Endodermal cell (in vitro differentiated cells): ENCODE measurements at places on chromosomes 11 and 22. TPM values are rescaled to one million over a fixed set of nuclear protein-coding genes. Genes with fewer than 3 reads are reported as not detected.

TYMP gene
- 0.93 to 2.6 TPM (median 1.2 TPM) in 3 replicates for total RNA-seq

FREY1 gene
- 1.5 and 2.0 TPM in 2 replicates for total RNA-seq

GRCh38 chr11:45262900-45263299 lies 23.2 kb downstream of the SYT13 start:
- no peaks in the 10 kb centered on the region for H3K27me3 ChIP-seq
- no peaks in the 10 kb centered on the region for H3K36me3 ChIP-seq
- no peaks in the 10 kb centered on the region for H3K4me1 ChIP-seq
- no peak overlapping the region for H3K27ac ChIP-seq

DNA sequence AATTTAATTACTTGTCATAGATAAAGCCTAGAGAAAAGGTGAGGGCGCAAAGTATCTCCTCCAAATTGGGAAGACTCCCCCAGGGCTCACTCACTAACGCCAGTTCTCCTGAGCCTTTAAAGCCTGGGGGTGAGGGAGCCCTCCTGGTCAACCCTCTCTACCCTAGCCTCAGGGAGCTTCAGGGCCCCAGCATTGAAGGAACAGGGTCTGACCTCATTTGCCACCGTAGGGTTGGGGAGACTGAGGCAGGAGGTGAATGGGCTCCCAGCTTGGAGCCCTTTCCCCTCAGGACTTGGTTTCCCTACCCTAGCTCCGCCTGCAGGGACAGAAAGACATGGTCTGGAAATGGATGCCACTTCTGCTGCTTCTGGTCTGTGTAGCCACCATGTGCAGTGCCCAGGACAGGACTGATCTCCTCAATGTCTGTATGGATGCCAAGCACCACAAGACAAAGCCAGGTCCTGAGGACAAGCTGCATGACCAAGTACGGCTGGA lies 1.7 kb downstream of the FOLR2 start:
- H3K36me3 ChIP-seq = no peaks in the 10 kb centered on the region
- no peak overlapping the region for H3K27ac ChIP-seq
- peak; percentile 19 for DNase-seq
- peaks cover 10% of the 10 kb centered on the region for H3K4me1 ChIP-seq
- H3K27me3 ChIP-seq = peaks cover 13% of the 10 kb centered on the region
- H3K4me3 ChIP-seq = no peak overlapping the region

- no peak for DNase-seq
- no peak overlapping the region for H3K4me3 ChIP-seq
- H3K27me3 ChIP-seq = no peaks in the 10 kb centered on the region
- no peaks in the 10 kb centered on the region for H3K4me1 ChIP-seq
- no peak overlapping the region for H3K27ac ChIP-seq
- H3K36me3 ChIP-seq = no peaks in the 10 kb centered on the region
Measured at GRCh38 chr22:47373648-47374272, 611.3 kb downstream of the TBC1D22A start.
